Spinal cord (tissue), 10 donors: ENCODE measurements at places on chromosomes 6 and 20.

GRCh38 chr6:159212525-159213280 is 43.5 kb downstream of the FNDC1 start:
- no peak for DNase-seq

- no peak for DNase-seq
Observed at GRCh38 chr6:39189915-39190544, 39.2 kb downstream of the KCNK5 start.

DNA sequence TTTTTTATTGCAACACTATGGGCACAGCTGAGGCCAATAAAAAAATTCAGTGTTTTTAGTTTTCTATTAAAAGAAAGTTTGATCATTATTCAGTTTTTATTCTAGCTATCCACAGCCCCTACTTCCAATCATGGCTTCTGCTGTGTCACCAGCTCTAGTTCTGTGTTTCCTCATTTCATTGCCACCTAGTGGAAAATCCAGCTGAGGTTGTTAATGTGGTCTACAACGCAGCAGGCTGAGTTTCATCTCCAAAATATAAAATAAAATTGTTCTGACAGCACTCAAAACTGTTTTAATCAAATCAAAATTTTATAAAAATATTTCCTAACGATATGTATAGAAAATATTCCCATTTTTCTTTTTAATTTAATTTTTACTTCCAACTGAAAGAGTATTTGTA is 13.6 kb downstream of the COL9A1 start:
- no peak for DNase-seq

DNA sequence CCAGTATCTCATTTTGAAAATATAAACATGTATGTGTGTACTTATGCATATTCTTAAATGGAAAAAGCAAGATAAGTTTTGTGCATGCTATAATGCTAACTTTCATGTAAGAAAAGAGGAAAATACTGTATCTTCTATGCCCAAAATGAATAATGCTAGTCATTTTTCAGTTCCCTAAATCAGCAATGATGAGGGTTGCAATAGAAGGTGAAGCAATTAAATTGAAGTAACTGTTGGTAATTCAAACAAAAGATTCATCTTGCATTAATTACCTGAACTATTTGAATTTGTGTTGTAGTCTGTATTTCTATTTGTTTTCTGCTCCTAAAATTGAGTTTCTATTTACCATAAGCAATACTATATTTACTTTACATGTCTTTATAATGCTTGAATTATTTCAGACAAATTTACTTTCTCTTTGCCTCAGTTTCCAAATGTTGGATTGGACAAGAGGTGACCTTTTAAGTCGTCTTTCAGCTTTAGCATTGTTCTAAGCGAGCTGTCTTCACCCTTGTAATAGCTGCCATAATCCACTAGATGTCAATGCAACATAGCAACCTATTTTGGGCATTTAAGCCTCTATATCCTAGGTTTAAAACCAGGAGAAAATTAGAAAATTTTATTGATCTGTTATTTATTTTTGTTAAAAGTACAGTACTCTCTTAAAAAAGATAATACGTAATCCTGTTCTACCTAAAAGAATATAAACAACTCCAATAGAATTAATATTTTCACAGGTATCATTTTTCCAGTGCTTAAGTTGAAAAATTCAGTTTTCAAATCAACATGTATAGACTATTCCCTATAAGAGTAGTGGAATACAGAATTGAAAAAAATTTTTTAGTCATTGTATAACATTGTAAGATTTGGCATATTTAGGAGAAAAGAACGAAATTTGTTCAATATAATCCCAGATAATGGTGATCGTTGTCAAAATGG is 52.3 kb upstream of the IFNGR1 start:
- DNase-seq: peak; percentile 89

GRCh38 chr6:113343940-113344339 is 513.2 kb upstream of the MARCKS start:
- no peak for DNase-seq

DNA sequence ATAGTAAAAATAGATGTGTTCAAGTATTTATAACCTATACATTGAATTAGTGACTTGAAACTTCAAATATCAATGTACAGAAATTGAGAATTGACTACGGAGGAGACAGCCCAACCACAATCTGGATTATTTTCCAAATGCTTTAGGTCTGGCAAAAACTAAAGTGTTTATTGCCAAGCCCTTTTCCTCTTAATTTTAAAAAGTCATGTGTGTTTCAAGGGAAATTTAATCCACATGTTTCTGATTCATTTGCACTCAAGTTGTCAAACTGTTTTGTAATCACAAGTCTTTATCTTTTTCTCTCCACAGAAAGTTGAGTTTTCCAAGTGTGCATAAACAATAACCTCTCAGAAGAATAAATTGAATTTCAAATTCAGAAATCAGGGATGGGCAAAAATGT is 350.8 kb upstream of the RSPO3 start:
- no peak for DNase-seq

- DNase-seq: no peak
Observed at GRCh38 chr6:136866872-136867416, 44.6 kb downstream of the PEX7 start.

DNA sequence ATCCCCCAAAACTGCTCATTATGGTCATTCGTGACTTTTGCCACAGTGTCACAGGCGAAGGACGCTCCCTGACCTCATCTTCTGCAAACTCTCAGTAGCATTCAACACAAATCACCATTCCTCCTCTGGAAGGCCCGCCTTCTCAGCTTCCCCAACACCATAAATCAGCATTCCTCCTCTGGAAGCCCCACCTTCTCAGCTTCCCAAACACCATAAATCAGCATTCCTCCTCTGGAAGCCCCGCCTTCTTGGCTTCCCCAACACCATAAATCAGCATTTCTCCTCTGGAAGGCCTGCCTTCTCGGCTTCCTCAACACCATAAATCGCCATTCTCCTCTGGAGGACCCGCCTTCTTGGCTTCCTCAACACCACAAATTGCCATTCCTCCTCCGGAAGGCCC is 288.0 kb upstream of the AGPAT4 start:
- DNase-seq: no peak

GRCh38 chr20:57672164-57672563 is 37.7 kb downstream of the PMEPA1 start:
- DNase-seq: peak; percentile 47
